ENCODE measurements at places on chromosomes 11 and 22. TPM values are rescaled to one million over a fixed set of nuclear protein-coding genes. Genes with fewer than 3 reads are reported as not detected.

The WNT11 gene
- 30.0 TPM for total RNA-seq

The TTC36 gene
- total RNA-seq, result not detected

The C11orf86 gene
- not detected for total RNA-seq

The FLRT1 gene
- total RNA-seq, result 0.60 TPM

- H3K4me3 ChIP-seq, result no peak overlapping the region
- H3K27me3 ChIP-seq, result no peaks in the 10 kb centered on the region
- no peak overlapping the region for H3K27ac ChIP-seq
- H3K4me1 ChIP-seq, result no peaks in the 10 kb centered on the region
- no peak for DNase-seq
Measured at GRCh38 chr11:70825893-70826540, 426.4 kb downstream of the SHANK2 start.

The GRAP2 gene
- 2.0 TPM for total RNA-seq

- no peaks in the 10 kb centered on the region for H3K36me3 ChIP-seq
- H3K27ac ChIP-seq, result no peak overlapping the region
- no peak overlapping the region for H3K4me3 ChIP-seq
- DNase-seq, result no peak
- H3K27me3 ChIP-seq, result no peaks in the 10 kb centered on the region
Measured at GRCh38 chr22:42385696-42386095, 46.5 kb downstream of the NFAM1 start.

Measured in aorta (tissue), 5 donors.